ENCODE measurements at places on chromosomes 12 and 14.
A peak's percentile ranks its signal among the peaks of the same experiment; 100 is the strongest.

DNA sequence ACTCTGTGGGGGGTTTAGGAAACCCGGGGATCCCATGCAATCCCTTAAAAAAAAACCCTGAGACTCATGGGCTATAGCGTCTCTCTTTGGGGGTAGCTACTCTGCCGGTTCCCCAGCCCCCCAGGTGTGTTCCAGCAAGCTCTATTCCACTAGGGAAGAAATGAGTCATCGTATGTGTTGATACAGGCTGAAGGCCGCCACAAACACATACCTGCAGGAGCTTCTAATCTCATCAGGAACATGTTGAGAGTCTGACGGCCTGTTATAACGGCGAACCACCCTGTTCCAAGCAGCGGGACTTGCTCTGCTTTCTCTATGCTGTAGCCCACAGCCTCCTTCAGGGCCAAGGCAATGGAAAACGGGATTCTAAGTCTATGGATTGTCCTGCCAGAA, 977 bp upstream of the KRT5 start:
- no peak for DNase-seq

DNA sequence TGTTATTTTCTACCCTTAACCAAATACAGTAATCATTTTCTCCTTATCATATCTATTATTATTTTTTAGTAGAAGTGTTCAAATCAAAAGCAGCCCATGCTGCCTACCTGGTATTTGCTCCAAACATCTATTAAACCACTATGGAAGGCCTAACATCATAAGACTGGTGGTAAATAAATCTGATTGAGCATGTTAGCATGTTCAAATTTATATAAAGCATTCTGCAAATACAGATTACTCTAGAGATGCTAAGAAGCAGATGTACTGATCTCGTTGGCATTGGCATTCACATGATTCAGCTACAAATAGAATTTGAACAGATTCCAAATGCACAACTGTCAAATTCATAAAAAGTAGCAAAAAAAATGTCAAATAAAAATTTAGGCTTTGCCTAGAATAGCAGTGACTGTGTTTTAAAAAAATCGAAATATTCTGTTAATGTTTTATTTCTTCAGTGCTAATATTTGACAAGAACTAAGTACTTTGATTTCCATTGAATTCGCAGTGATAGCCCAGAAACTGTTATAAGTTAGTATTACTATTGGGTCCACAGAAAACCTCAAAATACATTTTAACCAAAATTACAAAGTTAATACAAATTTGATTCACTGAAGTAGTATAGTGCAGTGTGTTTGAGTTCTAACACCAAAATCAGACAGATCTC, 9.4 kb upstream of the OSBPL8 start:
- DNase-seq, result no peak

- DNase-seq, result no peak
Measured at GRCh38 chr12:10750385-10750727, 27.2 kb upstream of the YBX3 start.

GRCh38 chr12:98295681-98296080, 219.7 kb upstream of the TMPO start:
- no peak for DNase-seq

DNA sequence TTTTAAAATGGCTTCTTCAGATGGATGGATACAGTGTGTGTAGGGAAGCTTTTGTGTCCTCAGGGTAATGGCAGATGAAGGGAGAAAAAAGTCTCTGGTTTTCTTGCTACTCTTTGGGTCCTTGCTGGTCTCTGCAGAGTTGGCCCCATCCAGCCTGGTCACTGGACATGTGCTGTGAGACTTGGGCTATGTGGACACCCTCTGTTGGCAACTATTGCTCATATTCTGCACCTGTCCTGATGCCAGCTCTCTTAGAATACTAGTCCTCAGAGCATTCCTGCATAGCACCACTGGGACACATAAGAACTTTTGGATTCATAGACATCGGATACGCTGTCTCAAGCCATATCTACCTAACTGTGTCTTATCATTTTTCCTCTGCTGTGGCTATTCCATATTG, 20.0 kb downstream of the NAV3 start:
- DNase-seq, result no peak

- DNase-seq, result no peak
Measured at GRCh38 chr12:81596558-81596957, 162.6 kb downstream of the PPFIA2 start.

GRCh38 chr14:65103150-65103760, 938 bp upstream of the MAX start:
- DNase-seq, result no peak

DNA sequence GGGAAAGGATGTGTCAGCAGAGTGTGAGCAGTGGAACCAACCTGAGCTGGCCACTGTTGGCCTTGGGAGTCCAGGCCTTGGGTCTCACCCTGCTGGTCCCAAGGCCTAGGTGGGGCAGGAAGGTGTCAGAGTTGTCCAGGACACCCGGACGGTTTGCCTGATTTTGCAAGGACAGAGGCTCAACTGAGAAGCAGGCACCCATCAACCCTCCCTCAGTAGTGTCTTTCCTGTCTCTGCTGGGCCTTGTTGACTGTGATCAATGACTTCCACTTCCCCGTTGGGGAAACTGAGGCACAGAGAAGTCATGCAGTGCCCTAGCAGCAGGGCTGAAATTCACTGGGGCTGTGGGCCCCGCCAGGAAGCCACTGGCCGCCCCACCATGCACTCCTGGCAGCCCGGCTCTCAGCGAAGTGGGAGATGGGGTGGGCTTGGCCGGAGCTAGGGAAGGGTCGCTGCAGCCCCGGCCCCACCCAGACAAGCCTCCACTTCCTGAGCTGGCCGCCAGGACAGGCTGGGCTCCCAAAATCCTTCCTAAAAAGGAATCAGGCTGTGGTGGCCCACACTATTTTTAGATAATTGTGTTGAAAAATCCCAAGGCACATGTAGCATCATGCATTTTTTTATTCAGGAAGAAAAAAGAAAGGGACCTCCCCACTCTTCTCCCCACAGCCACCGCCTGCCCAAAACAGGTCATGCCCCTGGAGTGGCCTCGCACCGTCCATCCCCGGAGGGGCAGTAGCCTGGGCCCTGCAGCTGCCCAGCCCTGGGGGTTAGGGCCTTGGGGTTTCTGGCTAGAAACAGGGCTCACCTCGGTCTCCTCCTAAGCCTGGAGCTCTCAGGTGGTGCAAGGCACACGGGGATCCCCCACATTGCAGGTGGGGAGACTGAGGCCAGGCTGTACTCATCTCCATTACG, 127.4 kb downstream of the CALM1 start:
- no peak for DNase-seq

DNA sequence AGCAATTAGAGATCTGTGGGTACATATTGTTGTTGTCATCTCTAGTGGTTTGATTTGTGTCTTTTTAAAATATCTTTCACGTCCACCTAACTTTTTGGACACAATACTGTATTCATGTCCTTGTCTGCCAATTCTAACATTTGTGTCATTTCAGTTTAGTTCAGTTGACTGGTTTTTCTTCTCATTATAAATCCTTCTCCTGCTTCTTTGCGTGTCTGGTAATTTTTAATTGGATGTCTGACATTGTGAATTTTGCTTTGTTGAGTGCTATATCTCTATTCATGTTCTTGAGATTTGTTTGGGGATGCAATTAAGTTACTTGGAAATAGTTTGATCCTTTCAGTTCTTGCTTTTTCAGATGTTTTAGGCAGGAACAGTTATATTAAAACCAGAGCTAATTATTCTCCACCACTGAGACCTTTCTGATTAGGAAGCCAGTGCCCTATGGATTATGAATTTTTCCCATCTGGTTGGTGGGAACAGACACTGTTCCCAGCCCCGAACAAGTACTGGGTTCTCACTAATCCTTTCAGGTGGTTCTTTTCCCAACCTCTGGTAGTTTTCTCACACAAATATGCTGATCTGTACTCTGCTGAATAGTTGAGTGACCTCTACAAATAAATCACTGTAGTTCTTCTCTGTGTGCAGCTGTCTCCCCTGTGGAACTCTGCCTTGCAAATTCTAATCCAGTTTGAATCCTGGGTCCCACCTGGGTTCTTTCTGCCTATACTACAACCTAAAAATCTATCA, 91.1 kb upstream of the DYNC1H1 start:
- DNase-seq, result no peak

DNA sequence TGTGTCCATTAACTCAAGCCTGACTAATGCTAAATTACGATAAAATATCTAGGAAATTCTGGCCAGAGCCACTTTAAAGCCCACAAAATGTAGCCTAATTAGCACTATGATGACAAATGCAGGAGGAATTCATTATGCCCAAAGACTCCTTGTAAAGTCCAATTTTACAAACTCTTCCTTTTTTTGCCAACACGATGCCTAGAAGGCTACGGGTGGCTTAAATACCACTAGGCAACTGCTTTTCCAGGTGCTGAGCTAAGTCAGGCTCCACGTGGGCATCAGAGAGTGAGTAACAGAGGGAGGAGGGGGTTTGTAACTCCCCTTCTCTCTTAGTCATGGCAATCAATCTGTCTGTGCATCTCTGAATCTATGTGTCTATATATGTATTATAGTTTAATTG, 172.4 kb upstream of the NTF3 start:
- no peak for DNase-seq

DNA sequence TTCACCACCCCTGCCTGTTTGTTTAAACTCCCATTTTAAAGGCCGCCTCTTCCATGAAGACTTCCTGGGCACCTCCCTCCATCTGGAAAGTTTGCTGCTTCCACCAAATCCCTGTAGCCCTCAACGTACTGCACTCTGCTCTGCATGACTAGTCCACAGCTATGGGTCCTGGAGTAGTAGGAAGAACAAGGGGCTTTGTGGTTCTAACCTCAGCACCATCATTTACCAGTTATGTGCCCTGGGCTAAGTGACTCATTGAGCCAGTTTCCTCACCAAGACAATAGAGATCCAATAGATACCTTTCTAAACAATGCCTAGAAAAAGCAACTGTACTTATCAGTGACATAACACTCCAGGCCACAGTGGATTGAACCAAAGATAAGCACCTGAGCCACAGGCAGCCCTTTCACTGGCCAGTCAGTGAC, 8.5 kb upstream of the LTBP2 start:
- DNase-seq, result no peak

DNA sequence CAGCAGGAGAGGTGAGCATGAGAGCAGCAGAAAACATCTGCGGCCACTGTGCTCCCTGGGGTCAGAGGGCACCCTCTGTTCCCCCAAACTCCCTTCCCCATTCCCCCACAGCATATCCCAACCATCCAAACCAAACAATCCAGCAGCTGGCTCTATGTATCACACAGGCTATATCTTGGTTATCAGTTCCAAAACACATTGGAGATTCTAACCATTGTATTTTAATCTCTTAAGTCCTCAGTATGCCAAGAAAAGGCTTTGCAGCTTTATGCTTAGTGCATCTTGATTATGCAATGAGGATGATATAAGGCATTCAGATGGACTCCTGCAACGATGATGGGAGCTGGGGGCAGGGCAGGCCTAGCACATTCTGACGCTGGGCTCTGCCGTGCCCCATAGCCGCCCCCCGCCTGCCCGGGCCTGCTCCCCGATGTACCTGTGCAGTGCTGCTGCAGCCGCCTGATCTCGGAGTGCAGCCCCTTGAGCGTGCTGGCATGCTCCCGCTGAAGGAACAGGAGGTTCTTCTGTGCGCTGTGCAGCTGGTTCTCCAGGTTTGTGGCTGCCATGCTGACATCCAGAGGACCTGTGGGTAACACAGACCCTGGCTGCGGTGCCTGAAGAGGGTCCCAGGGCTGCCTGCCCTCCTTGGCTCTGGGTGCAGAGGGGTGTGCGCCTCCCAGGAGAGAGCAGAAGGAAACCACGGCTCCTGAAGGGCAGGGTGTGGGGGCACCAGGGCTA, 29.6 kb downstream of the CCDC92 start:
- DNase-seq, result no peak

- DNase-seq, result no peak
Measured at GRCh38 chr14:99612738-99613330, 8.8 kb upstream of the CCDC85C start.

- DNase-seq, result no peak
Measured at GRCh38 chr12:110301065-110301806, 20.2 kb downstream of the ATP2A2 start.

- no peak for DNase-seq
Measured at GRCh38 chr12:124190312-124191023, 104.4 kb upstream of the RFLNA start.

GRCh38 chr12:118053071-118053985, 7.7 kb downstream of the WSB2 start:
- no peak for DNase-seq

GRCh38 chr14:101188571-101188915, 285.0 kb upstream of the RTL1 start:
- DNase-seq, result no peak

DNA sequence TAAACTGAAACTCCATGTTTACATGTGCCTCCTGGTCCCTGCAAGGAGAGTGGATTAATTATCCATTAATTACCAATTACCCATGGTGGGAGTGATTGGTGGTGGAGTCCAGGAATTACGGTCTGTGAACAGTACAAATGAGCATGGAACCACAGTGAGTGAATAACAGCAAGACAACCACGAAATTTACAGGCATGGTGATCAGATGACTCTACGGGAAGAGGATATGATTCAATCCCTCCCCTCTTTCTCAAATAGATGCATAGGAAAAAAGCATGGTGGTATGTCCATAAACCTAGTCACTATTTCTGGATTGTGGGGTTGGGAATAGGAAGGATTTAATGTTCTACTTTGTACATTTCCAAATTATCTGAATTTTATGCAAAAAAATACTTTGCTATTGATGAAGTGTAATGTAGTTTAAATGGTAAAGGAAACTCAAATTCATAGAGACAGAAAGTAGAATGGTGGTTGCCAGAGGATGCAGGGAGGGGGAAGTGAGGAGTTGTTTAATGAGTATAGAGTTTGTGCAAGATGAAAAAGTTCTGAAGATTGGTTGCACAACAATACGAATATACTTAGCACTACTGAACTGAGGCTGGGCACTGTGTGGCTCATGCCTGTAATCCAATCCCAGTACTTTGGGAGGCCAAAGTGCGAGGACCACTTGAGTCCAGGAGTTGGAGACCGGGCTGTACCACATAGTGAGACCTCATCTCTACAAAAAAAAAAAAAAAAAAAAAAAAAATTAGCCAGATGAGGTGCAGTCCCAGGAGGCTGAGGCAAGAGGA, 41.2 kb upstream of the C12orf75 start:
- no peak for DNase-seq

DNA sequence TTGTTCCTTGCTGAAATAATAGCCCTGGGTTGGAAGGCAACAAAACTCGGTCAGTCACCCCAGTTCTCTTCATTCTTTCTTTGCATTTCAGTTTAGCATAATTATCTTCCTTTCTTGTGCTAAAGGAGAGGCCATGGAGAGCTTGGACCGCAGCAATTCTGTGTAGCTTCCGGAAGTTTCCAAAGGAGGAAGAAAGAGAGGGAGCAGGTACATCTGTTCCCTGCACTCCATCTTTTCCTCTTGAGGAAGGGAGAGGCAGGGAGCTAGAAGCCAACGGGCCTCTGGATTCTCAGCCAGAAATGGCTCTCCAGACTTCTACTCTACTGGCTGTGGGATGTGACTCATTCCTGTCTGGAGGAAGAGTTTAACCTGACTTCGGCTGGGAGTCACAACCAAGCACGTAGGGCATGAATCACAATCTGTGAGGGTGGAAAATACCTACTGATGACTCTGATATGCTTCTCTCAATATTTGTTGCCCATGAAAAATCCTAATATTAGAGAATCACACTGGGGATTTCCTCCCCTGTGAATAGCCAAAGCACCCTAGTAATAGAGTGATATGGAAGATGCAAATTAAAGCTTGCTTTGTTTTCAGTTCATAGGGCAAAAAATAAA, 17.0 kb downstream of the ANO6 start:
- DNase-seq, result no peak

- peak; percentile 51 for DNase-seq
Measured at GRCh38 chr14:68979021-68979721, at the start of gene ACTN1. Gene ACTN1, minus strand, starts transcription at chr14:68979302. Its CDS starts 246 bp downstream, at chr14:68979056.
